ENCODE measurements at places on chromosomes 12 and 14.

GRCh38 chr12:97513950-97514349, 51.3 kb downstream of the RMST start:
- no peak for DNase-seq

DNA sequence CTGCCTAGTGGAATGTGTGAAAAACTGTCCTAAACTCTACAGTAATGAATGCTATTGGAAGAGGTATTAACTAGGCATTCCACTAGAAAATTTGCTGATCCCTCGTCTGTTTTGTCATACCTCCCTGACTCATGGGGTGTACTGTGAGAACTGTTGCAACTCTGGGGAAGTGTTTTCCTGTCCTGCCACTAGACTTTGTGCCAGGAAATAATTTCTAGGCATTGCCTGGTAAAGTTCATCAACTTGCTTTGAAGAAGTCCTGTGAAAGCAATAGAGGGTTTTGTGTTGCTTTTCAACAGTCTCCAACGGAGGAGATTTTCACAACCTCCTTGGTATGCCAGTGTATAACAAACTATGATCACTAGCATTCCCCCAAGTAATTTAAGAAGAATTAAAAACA, 139.9 kb downstream of the AKAP6 start:
- DNase-seq: no peak

- no peak for DNase-seq
These were observed 745 bp downstream of the PCK2 start for GRCh38 chr14:24094841-24095270.

GRCh38 chr12:104733717-104734175, 224.3 kb downstream of the SLC41A2 start:
- DNase-seq: no peak

DNA sequence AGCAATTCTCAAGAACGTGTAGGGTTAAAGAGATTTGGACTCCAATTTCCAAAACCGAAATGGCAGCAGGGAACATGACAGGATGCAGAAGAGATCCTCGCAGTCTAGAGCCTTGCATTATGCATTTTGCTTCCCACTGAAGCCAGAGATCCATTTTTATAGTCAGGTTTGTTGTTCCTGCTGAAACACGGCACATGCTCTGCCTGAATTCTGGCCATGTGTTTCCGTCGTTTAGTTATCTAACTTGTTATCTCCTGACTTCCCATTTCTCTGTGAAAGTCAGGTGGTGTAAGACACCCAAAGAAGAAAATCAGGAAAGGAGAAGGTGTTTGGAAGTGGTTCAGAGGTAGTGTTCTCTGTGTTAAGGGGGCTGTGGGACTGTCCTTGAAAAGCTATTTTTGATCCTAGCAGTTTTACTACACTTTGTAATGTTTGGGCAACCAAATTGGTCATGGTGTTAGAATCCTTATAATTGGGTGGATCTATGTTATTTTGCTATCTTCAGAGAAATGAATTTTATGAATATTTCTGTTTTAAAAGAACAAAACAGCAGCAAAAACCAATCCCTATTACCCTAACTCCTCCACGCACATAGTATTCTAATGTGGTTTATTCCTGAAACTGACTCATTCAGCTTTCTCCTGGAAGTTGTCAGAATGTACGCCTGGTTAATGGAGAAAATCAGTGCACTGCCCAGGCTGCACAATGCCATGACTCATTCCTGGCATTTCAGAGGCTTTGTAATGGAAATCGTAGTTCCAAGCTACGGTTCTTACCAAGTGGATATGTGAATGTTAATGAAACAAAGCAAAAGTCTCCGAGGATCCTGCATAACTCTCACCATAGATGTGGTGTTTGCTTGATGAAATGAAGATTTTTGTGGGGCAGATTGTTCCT, 110.1 kb downstream of the SAMD4A start:
- no peak for DNase-seq

GRCh38 chr14:90239139-90239538, 17.2 kb upstream of the PSMC1 start:
- DNase-seq: no peak

- DNase-seq: no peak
These were observed 1.2 kb upstream of the GAPDH start for GRCh38 chr12:6532927-6533652.

GRCh38 chr14:93895023-93895604, 32.0 kb upstream of the FAM181A start:
- DNase-seq: no peak

DNA sequence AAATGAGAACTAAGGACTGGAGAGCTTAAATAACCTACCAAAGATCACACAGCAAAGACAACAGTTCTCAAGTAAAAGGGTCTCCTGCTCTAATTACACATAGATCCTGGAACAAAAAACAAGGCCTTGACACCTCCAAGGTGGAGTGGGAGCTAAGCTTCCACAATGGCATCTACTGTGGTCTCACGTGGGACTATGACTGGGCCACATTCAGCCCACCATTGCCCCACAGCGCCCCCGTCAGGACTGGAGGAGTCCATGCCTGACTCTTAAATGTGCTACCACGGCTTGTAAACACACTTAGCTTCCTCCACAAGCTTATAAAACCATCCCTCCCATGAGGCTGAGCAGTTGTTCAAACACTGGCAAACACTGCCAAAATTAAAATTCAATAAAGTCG, 88.5 kb downstream of the GCH1 start:
- no peak for DNase-seq

GRCh38 chr12:66598608-66599007, 80.3 kb downstream of the GRIP1 start:
- DNase-seq: no peak

DNA sequence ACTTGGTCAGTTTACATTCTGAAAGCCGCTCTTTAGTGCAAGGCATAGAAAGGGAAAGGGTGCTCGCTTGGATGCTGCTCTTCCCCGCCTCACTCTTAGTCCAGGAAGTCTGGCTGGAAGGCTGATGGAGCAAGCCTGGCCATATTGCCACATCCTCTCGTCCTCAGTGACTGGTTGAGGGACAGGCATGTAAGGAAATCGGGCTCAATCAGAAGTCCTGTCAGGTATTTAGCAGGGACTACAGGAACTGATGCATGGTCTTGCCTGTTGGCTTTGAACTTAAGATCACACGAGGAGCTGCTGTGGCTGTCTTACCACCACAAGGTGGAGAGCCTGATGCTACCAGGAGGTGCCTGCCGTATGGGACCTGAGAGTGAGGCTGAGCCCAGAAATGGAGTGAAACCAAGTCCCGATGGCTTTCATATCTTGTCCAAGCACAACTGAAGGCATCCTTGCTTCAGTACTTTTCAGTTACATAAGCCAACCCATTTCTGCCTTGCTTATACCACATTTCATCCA, 10.7 kb upstream of the C12orf75 start:
- no peak for DNase-seq

DNA sequence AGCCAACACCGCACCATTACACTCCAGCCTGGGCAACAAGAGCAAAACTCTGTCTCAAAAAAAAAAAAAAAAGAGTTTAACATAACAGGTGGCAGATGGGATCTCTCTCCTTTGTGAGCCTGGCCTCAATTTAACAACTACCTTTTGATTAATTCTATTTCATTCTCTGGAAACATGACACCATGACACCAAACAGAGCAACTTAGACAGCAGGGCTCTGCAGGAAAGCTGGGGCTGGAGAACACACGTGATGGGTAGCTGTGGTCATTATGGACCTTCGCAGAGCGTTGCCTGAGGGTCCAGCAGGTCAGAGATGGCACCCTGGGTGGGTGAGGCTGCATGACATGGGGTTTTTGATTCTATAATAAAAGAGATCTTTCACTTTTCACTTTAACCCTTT, 1.7 kb upstream of the DGLUCY start:
- DNase-seq: no peak

DNA sequence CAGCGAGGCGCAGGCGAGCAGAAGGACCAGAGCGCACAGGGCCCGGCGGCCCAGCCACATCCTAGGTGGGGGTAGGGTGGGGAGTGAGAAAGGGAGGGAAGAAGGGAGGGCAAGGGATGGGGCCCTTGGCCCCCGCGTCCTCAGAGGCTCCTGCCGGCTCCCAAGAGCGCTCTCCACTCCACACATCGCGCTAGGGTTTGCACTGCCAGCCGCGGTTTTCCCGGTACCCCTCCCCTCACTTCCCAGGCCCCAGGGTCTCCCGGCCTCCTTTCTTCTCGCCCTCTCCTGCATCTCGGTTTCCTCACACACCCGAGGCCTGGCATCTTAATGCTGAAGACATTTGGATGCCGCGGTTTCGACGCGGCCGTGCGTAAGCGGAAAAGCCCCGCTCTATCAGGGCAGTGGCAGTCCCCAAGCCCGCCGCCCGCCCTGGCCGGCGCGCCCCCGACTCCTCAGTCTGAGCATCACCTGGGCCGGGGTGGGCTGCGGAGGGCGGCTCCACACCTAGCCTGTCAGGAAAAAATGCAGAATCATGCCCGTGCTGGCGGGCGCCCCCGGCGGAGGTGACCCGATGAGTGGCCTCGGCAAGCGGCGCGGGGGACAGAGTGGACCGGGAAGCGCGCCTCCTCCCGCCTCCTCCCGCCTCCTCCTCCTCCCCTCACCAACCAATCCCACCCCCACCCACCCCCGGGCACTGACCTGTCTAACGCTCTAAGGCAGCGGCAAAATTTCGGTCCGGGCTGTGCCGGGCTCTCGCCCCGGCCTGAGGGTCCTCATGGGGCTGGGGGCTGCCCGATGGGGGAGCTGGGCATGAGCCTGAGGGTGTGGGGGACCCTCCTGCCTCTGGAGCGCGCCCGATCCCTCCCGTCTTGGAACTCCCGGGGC, 686 bp downstream of the B4GALNT1 start:
- peak; percentile 5 for DNase-seq

- DNase-seq: no peak
These were observed 98.8 kb upstream of the LMNTD1 start for GRCh38 chr12:25651931-25652330.

DNA sequence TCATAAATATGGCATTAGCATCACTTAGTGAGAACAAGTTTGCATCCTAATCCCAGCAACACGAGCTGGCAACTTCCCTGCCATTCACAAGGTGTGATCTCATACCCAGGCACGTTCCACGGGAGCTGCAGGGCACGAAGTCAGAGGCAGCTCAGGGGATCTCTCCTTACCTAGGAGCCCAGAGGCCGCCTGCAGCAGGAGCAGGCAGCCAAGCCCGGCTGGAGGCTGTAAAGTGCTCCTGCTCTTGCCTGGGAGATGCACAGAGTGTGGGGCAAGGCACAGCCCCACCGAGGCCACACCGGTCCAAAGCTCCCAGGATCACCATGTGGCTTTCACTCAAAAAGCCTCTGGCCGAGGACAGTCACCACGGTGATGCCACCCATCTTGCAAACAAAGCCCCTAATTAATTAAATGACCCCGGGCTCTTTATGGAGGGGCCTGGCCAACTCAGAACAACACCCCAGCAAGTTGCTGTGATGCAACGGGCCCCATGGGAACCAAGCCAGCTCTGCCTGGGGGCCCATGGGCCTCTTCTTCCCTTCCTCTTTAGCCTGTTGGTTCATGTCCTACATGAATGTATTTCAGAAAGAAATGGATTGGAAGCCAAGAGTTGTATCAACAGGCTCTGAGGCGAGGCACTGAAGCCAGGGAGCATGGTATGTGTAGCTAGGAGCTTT, 26.5 kb downstream of the NUAK1 start:
- peak; percentile 0 for DNase-seq

GRCh38 chr12:54429014-54429471, 10.0 kb upstream of the ITGA5 start:
- no peak for DNase-seq

DNA sequence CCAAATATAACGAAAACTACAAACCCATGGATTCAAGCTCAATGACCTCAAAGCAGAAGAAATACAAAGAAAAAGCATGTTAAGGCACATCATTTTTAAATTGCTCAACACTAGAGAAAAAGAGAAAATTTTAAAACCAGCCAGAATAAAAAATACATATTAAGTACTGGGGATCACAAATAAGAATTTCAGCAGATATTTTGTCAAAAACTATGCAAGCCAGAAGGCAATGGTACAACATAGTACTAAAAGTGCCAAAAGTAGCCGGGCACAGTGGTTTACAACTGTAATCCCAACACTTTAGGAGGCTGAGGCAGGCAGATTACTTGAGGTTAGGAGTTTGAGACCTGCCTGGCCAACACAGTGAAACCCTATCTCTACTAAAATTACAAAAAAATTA, 10.2 kb downstream of the SGPP1 start:
- no peak for DNase-seq

- DNase-seq: no peak
These were observed 56.7 kb downstream of the FBRSL1 start for GRCh38 chr12:132546647-132547046.

DNA sequence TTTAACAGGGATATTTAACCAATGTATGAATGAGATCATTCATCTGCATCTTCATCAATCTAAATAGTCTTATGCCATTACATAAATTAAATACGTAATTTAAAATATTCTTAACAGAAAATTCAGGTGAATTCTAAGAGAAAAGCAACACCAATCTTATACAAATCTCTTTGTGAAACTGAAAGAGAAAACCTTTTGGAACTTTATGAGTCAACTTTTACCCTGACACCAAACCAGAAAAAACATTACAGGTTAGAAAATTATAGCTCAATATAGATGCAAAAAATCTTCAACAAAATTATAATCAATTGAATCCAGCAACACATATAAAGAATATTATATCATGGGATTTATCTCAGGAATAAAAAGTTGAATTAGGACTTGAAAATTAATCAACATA, 3.4 kb downstream of the GLIPR1L1 start:
- no peak for DNase-seq

DNA sequence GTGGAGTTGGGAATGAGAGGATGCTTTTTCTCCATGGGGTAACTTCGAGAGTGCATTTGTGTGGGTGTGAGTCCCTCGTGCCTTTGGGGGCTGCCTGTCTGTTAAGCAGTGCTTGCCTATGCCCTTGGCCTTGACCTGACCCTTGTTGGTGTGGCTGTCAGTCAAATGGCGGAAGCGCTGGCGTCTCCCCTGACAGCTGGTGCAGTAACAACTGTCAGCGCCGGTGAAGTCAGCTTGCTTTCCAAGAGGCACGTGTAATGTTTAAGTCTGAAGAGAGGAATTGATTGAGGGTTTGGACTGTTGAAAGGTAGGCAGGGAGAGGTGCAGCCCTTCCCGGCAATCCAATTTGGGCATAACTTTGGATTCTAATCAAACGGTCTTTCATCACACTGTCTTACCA, 211.3 kb downstream of the AACS start:
- no peak for DNase-seq

- peak; percentile 91 for DNase-seq
These were observed 12.1 kb downstream of the VASH1 start for GRCh38 chr14:76773188-76773885.

GRCh38 chr12:53623548-53624385, 2.4 kb downstream of the ATF7 start:
- no peak for DNase-seq

- DNase-seq: no peak
These were observed 1.9 kb downstream of the REM2 start for GRCh38 chr14:22884738-22885523.

GRCh38 chr12:64691795-64692583, 67.2 kb downstream of the GNS start:
- no peak for DNase-seq

DNA sequence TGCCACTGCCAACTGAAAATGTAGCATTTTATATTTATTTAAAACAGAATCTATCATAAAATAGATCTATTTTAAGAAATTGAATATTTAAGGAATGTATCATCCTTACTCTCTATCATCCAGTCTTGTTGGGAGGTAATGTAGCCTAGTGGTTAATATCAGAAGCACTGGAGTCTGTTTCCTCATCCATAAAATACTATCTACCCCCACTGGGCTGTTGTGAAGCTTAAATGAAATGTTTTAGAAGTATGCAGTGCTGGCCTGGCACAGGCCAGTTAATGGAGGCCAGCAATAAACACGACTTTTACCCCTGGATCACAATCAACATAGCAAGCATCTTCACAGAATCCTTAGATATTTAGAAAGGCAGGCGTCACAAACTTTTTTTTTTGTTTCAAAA, 188.0 kb downstream of the CAND1 start:
- DNase-seq: no peak

- no peak for DNase-seq
These were observed 50.0 kb upstream of the GPATCH2L start for GRCh38 chr14:76101391-76102379.
